Neural progenitor cell (in vitro differentiated cells): ENCODE measurements at places on chromosomes 2 and 18. TPM values are rescaled to one million over a fixed set of nuclear protein-coding genes. Genes with fewer than 3 reads are reported as not detected.

DNA sequence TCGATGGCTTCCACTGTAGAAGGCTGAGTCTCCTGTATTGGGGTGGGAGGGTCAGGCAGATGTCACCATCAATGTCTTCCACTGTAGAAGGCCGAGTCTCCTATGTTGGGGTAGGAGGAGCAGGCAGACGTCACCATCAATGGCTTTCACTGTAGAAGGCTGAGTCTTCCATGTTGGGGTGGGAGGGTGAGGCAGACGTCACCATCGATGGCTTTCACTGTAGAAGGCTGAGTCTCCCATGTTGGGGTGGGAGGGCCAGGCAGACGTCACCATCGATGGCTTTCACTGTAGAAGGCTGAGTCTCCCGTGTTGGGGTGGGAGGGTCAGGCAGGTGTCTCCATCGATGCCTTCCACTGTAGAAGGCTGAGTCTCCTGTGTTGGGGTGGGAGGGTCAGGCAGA lies 117.5 kb upstream of the TPO start:
- H3K27ac ChIP-seq, result no peak overlapping the region
- H3K36me3 ChIP-seq, result no peaks in the 10 kb centered on the region
- no peaks in the 10 kb centered on the region for H3K4me1 ChIP-seq
- H3K4me3 ChIP-seq, result no peak overlapping the region
- DNase-seq, result no peak

DNA sequence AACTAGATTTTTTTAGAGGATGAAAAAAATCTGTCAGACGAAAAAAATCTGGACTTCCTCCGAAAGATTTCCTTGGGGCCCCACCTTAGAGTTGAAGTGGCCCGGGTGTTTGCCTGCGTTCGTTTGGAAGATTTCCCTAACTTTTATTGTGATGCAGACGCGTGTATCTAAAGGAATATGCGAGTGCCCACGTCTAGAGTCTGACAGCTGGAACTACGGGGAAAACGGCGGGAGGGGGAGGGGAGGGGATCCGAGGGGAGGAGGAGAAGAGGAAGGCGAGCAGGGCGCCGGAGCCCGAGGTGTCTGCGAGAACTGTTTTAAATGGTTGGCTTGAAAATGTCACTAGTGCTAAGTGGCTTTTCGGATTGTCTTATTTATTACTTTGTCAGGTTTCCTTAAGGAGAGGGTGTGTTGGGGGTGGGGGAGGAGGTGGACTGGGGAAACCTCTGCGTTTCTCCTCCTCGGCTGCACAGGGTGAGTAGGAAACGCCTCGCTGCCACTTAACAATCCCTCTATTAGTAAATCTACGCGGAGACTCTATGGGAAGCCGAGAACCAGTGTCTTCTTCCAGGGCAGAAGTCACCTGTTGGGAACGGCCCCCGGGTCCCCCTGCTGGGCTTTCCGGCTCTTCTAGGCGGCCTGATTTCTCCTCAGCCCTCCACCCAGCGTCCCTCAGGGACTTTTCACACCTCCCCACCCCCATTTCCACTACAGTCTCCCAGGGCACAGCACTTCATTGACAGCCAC lies 2.4 kb upstream of the SP9 start:
- H3K4me1 ChIP-seq, result peaks cover 43% of the 10 kb centered on the region
- peak overlapping the region; percentile 37 for H3K4me3 ChIP-seq
- H3K27ac ChIP-seq, result no peak overlapping the region
- DNase-seq, result peak; percentile 80

DNA sequence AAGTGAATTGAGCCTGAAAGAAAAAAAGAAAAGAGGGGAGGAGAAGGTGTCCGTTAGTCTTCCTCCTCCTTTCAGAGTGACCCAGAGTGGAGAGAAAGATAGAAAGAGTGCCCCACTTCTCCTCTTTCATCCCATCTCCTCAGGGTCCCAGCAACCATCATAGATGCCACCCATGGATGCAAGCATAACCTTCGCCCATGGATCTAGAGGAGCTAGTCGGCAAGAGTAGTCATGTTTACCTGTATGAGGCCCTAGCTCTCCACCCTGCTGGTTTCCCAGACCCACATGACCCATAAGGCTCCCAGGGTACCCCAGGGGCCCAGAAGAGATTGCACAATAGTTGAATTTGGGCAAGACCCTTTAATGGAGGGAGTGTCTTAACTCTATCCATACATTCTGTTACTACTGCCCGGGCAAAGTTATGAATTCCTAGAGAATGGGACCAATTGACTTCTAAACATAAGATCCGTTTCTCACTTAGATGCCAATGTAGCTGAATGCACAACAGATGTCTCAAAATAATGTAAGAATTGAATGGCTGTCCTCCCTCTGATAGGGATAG lies 56.1 kb upstream of the CDCA7 start:
- H3K27me3 ChIP-seq, result no peaks in the 10 kb centered on the region
- peak; percentile 11 for DNase-seq
- H3K4me1 ChIP-seq, result no peaks in the 10 kb centered on the region
- no peak overlapping the region for H3K27ac ChIP-seq
- peaks cover 3% of the 10 kb centered on the region for H3K36me3 ChIP-seq

DNA sequence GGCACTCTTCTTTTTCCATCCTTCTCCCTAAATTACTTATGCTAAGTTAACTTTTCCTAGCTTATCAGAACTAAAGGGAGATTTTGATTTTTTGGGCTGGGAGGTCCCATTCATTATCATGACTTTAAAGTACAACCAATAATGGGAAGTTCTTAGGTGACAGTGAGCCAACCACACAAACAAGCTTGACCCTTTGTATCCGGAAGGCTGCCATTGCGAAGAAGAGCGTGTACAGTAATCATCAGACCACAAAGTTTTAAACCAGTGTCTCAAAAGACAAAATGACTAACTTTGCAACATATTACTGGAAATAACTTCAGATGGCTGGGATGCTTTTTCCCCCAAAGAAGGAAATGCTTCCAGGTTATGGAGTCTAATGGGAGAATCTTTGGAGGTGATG lies 298.1 kb downstream of the TGIF1 start:
- no peak for DNase-seq
- H3K4me1 ChIP-seq, result no peaks in the 10 kb centered on the region
- no peaks in the 10 kb centered on the region for H3K27me3 ChIP-seq
- no peak overlapping the region for H3K27ac ChIP-seq
- H3K4me3 ChIP-seq, result no peak overlapping the region

GRCh38 chr2:147490401-147491261 lies 354.2 kb upstream of the ACVR2A start:
- H3K4me3 ChIP-seq, result no peak overlapping the region
- H3K36me3 ChIP-seq, result no peaks in the 10 kb centered on the region
- H3K27ac ChIP-seq, result no peak overlapping the region
- DNase-seq, result no peak
- H3K4me1 ChIP-seq, result peaks cover 31% of the 10 kb centered on the region

- H3K4me1 ChIP-seq, result no peaks in the 10 kb centered on the region
- no peaks in the 10 kb centered on the region for H3K36me3 ChIP-seq
- no peaks in the 10 kb centered on the region for H3K27me3 ChIP-seq
- no peak for DNase-seq
- no peak overlapping the region for H3K27ac ChIP-seq
Measured at GRCh38 chr2:7866825-7867224, 815.0 kb upstream of the ID2 start.

DNA sequence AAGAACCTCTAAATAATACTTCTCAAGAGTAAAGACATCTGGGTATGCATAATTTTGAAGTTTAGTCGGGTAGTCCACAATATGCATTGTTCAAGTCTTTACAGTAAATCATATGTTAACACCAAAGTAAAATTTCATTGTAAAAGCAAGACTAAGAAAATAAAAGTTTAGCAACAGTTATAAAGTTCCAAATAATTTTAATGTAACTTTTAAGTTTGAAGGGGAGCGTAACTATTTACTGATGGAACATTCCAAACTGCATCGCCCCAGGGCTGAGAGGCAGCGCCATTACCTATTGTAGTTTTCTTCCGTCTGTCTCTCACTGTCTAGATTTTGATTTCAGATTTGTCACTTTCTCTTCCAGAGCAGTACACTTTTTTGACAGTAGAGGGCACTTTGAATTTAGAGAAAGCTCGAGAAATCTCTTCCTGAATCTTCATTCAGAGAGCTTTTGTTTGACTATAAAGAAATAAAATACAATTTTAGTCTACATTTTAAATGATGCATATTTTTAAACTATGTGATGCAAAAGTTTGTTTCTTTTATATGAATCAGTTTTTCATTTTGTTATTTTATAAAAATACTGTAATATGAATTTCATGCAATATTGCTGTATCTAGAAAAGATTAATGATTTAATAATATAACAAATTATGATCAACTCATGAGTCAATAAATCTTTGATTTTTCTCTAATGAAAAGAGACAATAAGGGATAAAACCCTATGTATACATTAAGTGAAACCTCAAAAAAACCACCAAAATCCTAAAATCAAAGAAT lies 389.8 kb downstream of the FIGN start:
- H3K36me3 ChIP-seq, result no peaks in the 10 kb centered on the region
- peak; percentile 76 for DNase-seq
- H3K27ac ChIP-seq, result no peak overlapping the region
- peaks cover 42% of the 10 kb centered on the region for H3K4me1 ChIP-seq
- H3K27me3 ChIP-seq, result no peaks in the 10 kb centered on the region

GRCh38 chr2:219439506-219439905 lies 4.9 kb downstream of the SPEG start:
- DNase-seq, result no peak
- H3K4me1 ChIP-seq, result peaks cover 10% of the 10 kb centered on the region
- H3K36me3 ChIP-seq, result no peaks in the 10 kb centered on the region
- no peak overlapping the region for H3K27ac ChIP-seq
- peaks cover 99% of the 10 kb centered on the region for H3K27me3 ChIP-seq

DNA sequence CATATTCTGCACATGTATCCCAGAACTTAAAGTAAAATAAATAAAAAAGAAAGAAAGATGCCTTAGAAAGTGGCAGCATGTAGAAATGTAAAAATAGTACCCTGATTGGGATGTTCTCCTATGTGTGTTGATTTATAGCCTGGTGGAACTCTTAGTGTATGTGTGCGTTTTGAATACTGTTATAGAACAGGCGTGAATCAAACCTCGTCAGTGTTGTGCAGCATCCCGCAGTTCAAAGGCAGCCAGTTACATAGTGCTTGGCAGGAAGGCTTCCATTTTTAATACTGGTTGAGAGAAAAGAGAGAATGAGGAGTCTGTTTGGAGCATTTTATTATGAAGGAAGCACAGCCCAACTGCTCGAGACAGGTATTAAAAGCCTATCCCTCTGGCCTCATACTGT lies 49.4 kb downstream of the TANC1 start:
- H3K27ac ChIP-seq, result no peak overlapping the region
- H3K27me3 ChIP-seq, result no peaks in the 10 kb centered on the region
- H3K4me3 ChIP-seq, result no peak overlapping the region
- DNase-seq, result no peak
- H3K4me1 ChIP-seq, result no peaks in the 10 kb centered on the region
- H3K36me3 ChIP-seq, result no peaks in the 10 kb centered on the region

ZEB2 gene
- 72.9 and 106 TPM in 2 replicates for total RNA-seq
